SJCRH30 (cell line): ENCODE measurements at places on chromosomes 6 and 20. TPM values are rescaled to one million over a fixed set of nuclear protein-coding genes. Genes with fewer than 3 reads are reported as not detected.

DNA sequence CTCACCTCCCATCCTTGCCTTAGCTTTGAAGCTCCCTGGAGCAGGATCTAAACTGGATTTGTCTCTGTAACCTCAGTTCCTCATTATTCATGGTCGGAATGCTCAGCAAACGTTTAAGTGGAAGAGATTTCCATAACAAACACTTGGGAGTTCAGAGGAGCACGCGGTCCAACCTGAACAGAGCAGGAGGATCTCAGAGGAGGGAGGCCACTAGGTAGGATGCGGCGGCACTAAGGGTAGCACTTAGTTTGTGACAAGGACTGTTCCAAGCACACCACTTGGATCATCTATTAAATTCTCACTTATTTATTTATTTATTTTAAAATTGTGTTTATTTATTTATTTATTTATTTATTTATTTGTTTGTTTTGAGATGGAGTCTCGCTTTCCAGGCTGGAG is 13.3 kb upstream of the CCN5 start:
- H3K36me3 ChIP-seq: no peaks in the 10 kb centered on the region
- no peak for DNase-seq
- no peak overlapping the region for H3K27ac ChIP-seq
- no peak overlapping the region for H3K4me3 ChIP-seq
- H3K27me3 ChIP-seq: peaks cover 16% of the 10 kb centered on the region; the same call in 1 of the 2 replicates

DNA sequence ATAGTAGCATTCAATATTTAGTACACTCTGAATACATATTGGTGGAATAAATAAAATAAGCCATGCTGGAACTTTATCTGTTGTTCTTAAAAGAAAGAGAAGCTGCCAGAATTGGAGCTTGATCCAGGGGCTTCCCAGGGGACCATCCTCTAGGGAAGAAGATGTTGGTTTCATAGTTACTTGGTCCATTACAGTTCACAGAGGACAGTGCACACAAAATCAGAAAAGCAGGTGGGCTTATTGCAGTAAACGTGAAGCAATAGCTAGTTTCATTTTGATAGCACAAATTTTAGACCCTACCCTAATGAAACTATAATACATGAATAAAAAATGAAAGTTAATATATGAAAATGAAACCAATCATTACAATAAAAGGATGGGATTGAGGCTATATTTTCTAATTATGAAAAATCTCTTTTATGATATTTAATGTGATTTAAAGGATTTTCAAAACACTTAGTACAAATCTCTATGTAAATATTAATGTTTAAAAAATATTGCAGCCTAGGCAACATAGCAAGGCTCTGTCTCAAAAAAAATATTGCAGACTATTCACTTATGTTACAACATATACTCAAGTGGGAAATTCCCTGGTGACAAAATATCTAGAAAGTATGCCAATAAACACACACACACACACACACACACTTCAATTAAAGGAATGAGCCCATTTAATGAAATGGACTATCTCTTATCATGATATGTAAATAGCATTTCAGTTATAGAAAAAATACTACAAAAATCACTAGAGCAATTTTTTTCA is 227.0 kb upstream of the MARCKS start:
- H3K27ac ChIP-seq: no peak overlapping the region
- no peak overlapping the region for H3K4me3 ChIP-seq
- H3K4me1 ChIP-seq: peaks cover 5% of the 10 kb centered on the region; the same call in 1 of the 2 replicates
- DNase-seq: no peak

- no peaks in the 10 kb centered on the region for H3K27me3 ChIP-seq
- no peaks in the 10 kb centered on the region for H3K4me1 ChIP-seq
- H3K36me3 ChIP-seq: no peaks in the 10 kb centered on the region
- DNase-seq: no peak
Observed at GRCh38 chr6:145844933-145845540, 30.4 kb upstream of the FBXO30 start.

DNA sequence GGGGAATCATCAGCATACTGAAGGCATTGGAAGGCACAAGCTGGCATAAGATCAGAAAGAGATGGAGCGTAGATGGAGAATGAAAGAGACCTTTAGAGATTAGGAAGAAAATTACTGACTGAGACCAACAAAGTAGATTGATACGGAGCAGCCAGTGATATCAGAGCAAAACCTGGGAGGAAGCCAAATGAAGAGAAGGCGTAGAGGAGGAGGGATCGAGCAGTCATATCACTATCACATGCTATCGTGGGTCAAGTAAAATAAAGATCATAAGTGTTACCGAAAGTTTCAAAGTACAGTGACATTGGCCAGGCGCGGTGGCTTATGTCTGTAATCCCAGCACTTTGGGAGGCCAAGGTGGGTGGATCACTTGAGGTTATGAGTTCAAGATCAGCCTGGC is 53.6 kb upstream of the FANCE start:
- H3K27me3 ChIP-seq: no peaks in the 10 kb centered on the region
- H3K4me3 ChIP-seq: no peak overlapping the region
- no peak overlapping the region for H3K27ac ChIP-seq

The RAMACL gene
- total RNA-seq: 0.12 and 0.15 TPM in 2 replicates

The FNDC1 gene
- not detected in 2 replicates for total RNA-seq

The DNMT3B gene
- total RNA-seq: 15.6 TPM in 2 replicates

The SLPI gene
- not detected in 2 replicates for total RNA-seq
